ENCODE measurements at places on chromosomes 3 and 15. TPM values are rescaled to one million over a fixed set of nuclear protein-coding genes. Genes with fewer than 3 reads are reported as not detected.

Gene MB21D2
- total RNA-seq = 5.2 TPM

Gene FSIP1
- 6.2 TPM for total RNA-seq

Gene TAGLN3
- not detected for total RNA-seq

Gene SNX22
- 0.13 TPM for total RNA-seq

Gene OIP5
- total RNA-seq = 5.1 TPM

Gene MRPS25
- 14.2 TPM for total RNA-seq

Gene CDHR4
- 0.13 TPM for total RNA-seq

Gene SLC15A2
- 0.13 TPM for total RNA-seq

Gene ACP3
- not detected for total RNA-seq

Gene LIPH
- under 0.01 TPM for total RNA-seq

Gene ACOX2
- 3.2 TPM for total RNA-seq

Gene SAXO2
- total RNA-seq = 1.9 TPM

Gene SRGAP3
- 4.4 TPM for total RNA-seq

Gene CX3CR1
- total RNA-seq = under 0.01 TPM

Gene AMIGO3
- 0.32 TPM for total RNA-seq

Gene SLC22A14
- 0.32 TPM for total RNA-seq

Gene CYP1A2
- not detected for total RNA-seq

Gene PIERCE2
- total RNA-seq = 4.6 TPM

Gene TLR9
- 0.13 TPM for total RNA-seq

Gene SEMA6D
- 10.5 TPM for total RNA-seq

Gene UROC1
- total RNA-seq = not detected

Gene TF
- 0.43 TPM for total RNA-seq

Gene FOXP1
- total RNA-seq = 203 TPM

Gene ISG20
- total RNA-seq = 9.4 TPM

Gene TMEM45A
- 99.8 TPM for total RNA-seq

Gene NEO1
- total RNA-seq = 27.3 TPM

Gene GOLGA8G
- total RNA-seq = not detected

Gene ERC2
- not detected for total RNA-seq

Gene FAM219B
- 37.8 TPM for total RNA-seq

Gene A4GNT
- total RNA-seq = not detected

Gene RLBP1
- total RNA-seq = not detected

Gene FBXO40
- total RNA-seq = not detected

Gene SLC2A2
- total RNA-seq = not detected

Gene GPD1L
- total RNA-seq = 10.5 TPM

Gene C3orf20
- total RNA-seq = 0.13 TPM

Gene CLDN11
- 39.6 TPM for total RNA-seq

Gene TGM4
- not detected for total RNA-seq

Gene TRMT10C
- 29.9 TPM for total RNA-seq

Gene WNT7A
- total RNA-seq = not detected

Gene CKMT1A
- not detected for total RNA-seq

Gene LINGO1
- total RNA-seq = 0.11 TPM

Gene CIP2A
- 17.2 TPM for total RNA-seq

Measured in articular chondrocyte of knee joint (primary cell).